ENCODE measurements at places on chromosomes 4 and X. TPM values are rescaled to one million over a fixed set of nuclear protein-coding genes. Genes with fewer than 3 reads are reported as not detected.

GABRG1 gene
- polyA plus RNA-seq, result 0.01 TPM

DNA sequence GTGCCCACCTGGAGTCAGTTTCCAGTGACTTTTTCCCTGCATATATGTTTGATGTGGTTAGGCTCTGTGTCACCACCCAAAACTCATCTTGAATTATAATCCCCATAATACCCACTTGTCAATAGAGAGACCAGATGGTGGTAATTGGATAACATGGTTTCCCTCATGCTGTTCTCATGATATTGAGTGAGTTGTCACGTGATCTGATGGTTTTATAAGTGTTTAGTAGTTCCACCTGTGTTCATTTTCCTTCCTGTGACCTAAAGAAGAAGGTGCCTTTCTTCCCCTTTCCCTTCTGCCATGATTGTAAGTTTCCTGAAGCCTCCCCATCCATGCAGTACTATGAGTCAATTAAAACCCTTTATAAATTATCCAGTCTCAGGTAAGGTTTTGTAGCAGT lies 740.9 kb downstream of the ARAP2 start:
- DNase-seq, result no peak

DNA sequence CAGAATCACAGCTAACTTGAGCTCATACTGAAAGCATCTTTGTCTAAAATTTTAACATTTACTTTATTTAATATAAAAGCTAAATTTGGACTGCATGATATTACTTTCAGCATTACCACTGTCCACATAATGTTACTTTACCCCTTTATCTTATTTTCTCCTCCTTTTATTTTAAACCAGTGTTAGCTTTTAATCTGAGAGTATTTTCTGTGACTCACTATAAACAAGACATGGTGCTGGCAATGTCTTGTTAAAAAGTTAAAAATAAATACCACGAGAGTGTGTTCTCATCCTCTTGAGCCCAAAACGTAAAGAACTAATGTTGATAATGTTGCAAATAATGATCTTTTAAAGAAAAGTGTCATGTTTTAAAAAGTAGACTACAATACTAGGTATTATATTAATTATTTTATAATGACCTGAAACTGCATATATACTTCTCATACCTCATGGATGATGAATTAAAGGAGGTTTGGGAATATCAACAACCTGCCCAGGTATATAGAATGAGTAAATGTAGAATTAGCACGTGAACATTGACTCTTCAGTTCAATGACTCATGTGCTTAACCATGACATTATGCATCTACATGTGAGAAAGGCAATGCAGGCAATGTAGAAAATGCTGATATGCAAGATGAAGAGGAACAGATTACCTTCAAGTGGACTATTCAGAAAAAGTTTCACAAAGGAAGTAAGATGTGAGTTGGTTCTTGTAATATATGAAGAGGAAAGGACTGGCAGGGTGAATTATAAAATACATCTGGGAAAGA lies 454.1 kb upstream of the ADGRL3 start:
- no peak for DNase-seq

GRCh38 chr4:166987026-166987425 lies 247.3 kb downstream of the SPOCK3 start:
- no peak for DNase-seq

DNA sequence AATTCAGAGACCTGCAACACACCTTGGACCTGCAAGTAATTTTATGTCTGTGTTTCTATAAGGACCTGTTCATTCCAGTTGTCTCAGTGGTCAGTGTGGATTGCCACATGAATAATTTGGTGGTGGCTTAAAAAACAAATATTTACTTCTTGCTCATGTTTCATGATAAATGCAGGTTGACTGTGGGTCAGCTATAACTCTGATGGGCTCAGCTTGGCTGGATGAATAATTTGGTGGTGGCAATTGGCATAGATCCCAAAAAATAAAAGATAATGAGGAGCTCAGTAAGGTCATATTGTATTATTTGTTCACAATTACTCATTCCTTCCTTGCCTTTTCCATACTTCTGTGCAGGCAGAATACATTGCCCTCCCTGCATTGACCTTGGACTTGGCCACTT lies 18.9 kb upstream of the SCRG1 start:
- DNase-seq, result no peak

DNA sequence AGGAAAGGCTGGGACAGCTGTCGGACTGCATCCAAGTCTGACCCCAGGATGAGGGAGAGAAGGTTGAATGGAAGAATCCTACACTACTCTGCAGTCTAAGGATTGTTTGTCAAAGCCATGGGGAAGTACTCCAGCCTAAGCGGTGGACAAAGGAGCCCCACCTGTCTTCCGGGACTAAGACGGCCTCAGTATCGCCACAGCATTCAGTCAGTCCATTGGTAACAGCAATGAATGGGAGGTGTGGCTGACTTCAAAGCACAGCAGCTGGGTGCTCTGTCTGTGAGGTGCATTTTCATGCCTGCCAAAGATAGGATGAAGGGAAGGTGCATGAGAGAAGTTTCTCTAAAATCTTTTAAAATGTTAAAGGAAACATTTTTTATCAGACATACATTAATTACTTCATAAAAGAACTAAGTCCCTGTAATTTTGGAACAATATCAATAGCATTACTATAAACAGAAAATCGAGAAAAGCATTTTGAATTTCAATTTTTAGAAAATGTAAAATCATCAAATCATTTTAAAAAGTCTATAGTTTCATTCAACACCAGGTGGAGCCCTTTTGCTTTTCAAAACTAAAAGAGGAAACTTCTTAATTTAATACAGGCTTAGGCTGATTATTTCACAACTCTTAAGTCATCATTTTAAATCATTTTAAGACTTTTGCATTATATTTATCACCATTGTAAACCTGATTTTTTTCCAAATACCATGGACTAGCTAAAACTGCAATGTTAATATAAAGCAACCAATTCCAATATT lies 27.6 kb upstream of the INTU start:
- DNase-seq, result no peak

L1CAM gene
- 12.7 TPM for polyA plus RNA-seq

ATP10D gene
- polyA plus RNA-seq, result 12.3 TPM

TLL1 gene
- polyA plus RNA-seq, result 2.4 TPM

DGAT2L6 gene
- not detected for polyA plus RNA-seq

DNA sequence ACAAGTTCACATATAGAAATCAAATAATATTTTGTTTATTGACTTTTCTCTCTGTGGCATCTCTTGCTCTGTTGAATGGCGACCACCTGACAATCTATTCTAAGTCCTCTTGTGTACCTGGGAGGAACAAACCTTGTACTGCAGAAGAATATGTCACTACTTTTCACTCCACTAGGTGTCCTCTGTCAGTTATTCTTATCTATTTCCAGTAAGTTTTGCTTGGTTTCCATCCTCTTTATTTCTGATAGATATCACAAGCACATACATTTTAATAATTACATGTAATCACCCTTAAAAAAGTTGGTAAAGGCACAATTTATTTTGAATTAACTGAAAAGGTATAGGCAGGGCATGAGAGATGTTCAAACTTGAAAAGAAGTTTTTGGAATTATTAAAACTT lies 238.4 kb downstream of the SNCA start:
- no peak for DNase-seq

GRCh38 chr4:126957556-126957955 lies 675.2 kb upstream of the INTU start:
- no peak for DNase-seq

DNA sequence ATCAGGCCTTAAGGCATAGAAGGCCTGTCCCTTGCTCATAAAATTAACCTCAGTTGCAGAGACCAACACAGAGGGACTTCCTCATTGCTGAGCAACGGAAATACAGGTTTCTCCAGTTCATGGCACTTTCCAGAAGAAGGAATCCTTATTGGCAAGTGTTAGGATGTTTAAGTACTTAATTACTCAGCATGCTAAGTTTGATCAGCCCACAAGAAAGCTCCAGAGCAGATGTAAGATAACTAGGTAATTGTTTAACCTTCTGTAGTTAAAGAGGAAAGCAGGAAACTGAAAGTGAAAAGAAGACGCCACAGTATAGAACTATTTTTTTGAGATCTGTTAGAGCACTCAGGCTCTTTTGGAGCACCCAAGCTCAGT lies 33.5 kb downstream of the SMS start:
- peak; percentile 40 for DNase-seq

DNA sequence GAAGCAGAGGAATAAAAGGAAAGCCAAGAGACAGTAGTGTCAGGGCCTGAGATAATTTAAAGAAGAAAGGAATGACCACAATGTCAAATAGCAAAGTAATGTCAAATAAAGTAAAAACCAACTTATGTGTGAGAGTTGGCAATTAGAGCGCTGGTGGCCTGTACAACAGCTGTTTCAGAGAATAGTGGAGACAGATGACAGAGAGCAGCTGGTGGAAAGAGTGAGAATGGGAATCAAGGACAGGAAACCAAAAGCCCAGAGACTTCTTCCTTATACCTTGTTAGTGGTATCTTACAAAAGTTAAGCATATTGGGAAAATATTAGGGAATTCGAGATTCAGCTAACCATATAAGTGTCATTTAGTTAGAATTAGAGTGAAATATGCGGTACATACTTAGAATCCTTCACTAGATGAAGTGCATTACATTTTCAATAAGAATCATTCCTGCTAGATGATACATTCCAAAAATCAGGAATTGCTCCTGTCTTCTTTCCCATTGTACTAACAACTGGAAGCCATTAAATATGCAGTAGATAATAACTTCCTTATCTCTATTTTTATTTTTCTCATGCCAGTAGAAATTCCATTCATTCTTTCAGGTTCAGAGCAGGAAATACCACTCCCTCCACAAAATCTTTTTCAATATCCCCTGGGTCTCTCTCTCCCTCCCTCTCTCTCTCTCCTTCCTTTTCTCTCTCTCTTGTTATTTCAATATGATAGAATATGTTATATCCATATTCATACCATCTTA lies 525.4 kb downstream of the CENPC start:
- DNase-seq, result no peak

CSAG1 gene
- polyA plus RNA-seq, result not detected

DNA sequence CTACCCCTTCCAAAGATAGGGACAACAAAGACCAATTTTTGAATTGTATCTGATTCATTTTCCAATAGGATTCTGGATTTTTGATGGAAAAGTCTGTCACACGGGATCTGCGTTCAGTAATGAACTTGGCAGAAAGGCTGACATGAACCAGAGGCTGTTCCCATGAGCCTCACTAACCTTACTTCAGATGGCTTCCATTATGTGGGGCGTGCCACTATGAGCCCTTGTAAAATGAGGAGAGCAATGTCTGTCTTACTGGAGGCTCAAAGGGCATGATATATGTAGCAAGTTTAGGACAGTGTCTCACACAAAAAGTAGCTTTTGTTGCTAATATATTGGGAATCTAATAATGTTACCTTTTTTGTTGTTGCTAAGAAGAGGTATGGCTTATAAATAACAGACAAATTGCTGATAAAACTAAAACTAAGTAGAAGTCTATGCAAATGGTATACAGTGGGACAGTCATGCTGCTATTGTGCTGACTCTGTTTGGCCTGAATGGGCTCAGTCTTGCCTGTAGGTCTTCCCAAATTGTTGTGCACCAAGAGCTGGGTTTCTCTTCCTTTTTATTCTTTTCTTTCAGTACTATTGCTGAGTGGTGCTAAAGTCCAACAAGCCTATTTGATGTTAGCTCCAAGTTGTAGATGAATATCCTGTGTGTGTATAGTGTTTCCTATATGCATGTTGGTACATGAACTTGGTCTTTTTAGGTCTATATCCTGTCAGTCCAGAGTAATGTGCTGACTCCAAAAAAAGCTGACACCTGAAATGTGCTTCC lies 132.1 kb downstream of the SPRY1 start:
- no peak for DNase-seq

PNMA5 gene
- 0.04 TPM for polyA plus RNA-seq

GPC3 gene
- 22.1 TPM for polyA plus RNA-seq

SHOX gene
- not detected for polyA plus RNA-seq

GRCh38 chr4:155809835-155810234 lies 51.0 kb downstream of the GUCY1B1 start:
- DNase-seq, result peak; percentile 39

FOXR2 gene
- polyA plus RNA-seq, result not detected

DNA sequence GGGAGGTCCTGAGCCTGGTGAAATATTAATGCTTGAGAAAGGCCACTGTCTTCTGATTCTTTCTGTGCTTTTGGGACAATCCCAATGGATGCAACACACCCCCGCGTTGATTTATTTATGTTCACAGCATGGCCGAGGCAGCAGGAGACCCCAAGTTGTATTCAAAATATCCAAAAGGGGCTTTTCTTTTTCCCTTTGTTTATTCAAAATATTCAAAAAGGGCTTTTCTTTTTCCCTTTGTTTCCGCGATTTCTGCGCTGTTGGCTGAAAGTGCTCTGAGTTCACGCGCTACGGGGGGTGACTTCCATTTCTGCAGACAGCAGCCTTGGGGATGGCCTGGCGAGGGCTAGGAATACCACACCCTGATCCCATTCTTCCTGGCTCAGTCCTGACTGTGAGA lies 59.5 kb upstream of the PPP2R3B start:
- DNase-seq, result no peak

- DNase-seq, result no peak
These were observed 52.0 kb downstream of the TBC1D14 start for GRCh38 chr4:6961496-6962210.

DDIT4L gene
- polyA plus RNA-seq, result 1.5 TPM

- no peak for DNase-seq
These were observed 59.7 kb upstream of the BCOR start for GRCh38 chrX:40157228-40158035.

DNA sequence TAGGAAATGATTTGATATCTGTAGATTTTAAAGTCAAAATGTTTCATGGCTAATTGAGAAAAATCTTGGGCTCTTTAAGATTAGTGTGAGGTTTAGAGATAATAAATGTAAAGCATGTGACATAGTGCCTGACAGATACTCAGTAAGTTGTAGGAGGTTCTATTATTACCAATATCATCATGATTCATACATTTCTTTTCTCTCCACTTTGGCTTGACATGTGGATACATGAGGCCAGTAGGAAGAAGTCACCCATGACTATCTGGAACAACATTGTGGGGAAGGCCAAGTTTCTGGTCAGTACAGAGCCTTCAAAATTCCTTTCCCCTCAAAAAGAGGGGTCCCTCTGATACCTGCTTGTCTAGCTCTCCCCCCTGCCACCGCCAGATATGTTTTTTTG lies 91.2 kb upstream of the SORBS2 start:
- no peak for DNase-seq

AR gene
- 4.8 TPM for polyA plus RNA-seq

DNA sequence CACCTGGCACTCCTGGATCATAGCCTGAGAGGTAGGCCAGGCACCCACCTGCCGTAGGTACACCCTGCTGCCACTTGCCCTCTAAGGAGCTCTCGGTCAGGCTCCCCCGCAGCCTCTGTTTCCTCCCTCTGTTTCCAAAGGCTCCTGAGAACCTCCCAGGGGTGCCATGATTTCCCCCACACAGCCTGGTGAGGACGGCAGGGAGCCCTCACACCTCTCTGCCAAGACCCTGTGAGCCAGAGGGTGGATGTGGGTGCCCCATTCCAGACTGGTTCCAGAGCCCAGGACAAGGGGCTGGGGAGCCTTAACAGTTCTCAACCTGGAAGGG lies 1.6 kb upstream of the ABLIM2 start:
- no peak for DNase-seq

MTTP gene
- 0.72 TPM for polyA plus RNA-seq

ADRA2C gene
- 5.8 TPM for polyA plus RNA-seq
